ENCODE measurements at places on chromosomes 5 and 9.

GRCh38 chr5:21678526-21678925 is 1174.6 kb downstream of the CDH12 start:
- DNase-seq, result no peak

DNA sequence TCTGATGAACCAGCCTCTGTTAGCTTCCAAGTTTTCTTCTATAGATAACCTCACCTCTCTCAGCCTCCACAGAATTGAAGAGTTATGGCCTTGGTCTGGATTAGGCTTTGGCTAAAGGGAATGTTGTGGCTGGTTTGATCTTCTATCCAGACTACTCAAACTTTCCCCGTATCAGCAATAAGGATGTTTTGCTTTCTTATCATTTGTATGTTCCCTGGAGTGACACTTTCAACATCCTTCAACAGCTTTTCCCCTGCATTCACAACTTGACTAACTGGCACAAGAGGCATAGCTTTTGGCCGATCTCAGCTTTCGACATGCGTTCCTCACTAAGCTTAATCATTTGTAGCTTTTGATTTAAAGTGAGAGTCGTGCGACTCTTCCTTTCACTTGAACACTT is 28.1 kb upstream of the GNE start:
- DNase-seq, result no peak

DNA sequence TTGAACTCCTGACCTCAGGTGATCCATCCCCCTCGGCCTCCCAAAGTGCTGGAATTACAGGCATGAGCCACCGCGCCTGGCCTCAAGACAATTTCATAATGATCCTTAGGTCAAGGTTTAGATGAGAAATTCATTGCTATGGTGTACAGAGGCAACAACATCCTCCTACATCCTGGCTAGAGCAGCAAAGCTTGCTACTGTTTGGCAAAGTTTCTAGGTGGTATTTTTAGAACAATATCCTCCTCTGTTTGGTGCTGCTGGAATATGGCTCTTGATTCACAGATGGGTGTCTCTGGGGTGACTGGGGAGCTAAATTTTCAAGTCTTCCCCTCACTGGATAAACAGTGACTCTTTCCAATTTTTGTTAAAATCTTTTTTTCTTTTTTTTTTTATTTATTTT is 30.6 kb downstream of the CRHBP start:
- DNase-seq, result no peak

DNA sequence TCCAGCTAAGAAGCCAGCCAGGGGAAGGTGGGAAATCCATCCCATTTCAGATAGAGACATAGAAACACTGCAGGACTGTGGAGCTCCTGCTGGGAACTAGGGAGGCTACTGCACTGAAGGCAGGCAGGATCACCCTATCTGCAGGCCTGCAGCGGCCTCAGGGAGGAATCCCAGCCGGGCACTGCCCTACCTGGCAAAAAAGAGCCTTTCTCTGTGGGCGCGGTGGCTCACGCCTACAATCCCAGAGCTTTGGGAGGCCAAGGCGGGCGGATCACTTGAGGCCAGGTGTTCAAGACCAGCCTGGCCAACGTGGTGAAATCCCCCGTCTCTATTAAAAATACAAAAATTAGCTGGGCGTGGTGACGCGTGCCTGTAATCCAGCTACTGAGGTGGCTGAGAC is 71.4 kb upstream of the PHYKPL start:
- DNase-seq, result no peak

DNA sequence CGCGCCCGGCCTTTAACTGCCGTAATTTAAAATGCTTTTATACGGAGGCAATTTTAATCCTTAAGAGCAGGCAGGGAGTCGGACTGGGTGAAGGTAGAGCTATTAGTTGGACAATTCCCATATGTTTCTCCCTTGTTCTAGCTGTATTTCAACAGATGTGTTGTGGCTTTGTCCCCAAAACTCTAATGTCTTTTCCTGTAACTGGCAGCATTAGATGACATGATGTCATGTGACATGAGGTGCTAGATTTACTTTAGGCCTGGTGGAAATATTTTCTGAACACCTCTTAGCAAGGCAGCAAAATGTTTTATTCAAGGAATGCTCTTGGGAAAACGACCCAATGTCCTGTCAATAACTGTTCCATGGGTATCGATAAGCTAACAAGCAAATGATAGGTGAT is 8.5 kb downstream of the MYO10 start:
- DNase-seq, result no peak

GRCh38 chr9:81848472-81848871 is 79.8 kb upstream of the SPATA31D4 start:
- DNase-seq, result peak; percentile 31

- no peak for DNase-seq
Observed at GRCh38 chr9:136487672-136488071, 4.8 kb upstream of the SEC16A start.

GRCh38 chr5:150345716-150346115 is 11.8 kb upstream of the TCOF1 start:
- peak; percentile 24 for DNase-seq

DNA sequence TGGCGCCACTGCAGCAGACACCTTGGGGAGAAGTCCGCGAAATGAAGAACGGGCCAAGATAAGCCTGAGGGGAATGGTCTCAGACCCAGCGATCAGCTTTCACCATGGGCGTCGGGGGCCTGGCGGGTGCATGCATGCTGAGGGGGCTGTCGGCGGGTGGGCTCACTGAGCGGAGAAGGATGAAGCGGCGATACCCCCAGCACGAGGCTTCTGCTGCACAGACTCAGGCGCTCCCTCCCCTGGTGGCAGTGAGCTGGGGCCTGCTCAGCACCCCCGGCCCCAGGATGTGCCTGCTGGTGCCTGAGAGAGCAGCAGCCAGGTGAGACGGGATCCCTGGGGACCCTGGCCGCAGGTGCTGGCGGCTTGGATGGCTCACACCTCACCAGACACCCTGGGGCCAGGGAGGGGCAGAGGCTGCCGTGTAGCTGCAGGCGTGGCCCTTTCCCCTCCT is 31.2 kb downstream of the CEP72 start:
- no peak for DNase-seq

DNA sequence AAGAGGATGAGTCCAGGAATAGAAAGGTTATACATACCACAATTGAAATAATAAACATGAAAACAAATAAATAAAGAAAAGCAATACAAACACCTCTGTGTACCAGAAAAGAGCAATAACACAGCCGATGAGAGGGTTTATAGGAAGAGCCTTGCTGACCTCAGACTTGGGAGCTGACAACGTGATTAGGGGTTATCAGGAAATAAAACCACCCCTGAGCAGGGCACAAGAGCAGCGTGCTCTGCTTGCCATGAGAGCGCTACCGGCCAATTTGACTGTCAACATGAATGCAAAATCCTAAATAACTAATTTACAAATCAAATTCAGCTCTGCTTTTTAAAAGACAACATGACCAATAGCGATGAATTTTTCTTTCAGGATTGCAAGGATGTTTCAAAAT is 2.6 kb upstream of the FREM1 start:
- DNase-seq, result no peak

GRCh38 chr5:135978212-135978631 is 23.4 kb upstream of the LECT2 start:
- DNase-seq, result no peak

DNA sequence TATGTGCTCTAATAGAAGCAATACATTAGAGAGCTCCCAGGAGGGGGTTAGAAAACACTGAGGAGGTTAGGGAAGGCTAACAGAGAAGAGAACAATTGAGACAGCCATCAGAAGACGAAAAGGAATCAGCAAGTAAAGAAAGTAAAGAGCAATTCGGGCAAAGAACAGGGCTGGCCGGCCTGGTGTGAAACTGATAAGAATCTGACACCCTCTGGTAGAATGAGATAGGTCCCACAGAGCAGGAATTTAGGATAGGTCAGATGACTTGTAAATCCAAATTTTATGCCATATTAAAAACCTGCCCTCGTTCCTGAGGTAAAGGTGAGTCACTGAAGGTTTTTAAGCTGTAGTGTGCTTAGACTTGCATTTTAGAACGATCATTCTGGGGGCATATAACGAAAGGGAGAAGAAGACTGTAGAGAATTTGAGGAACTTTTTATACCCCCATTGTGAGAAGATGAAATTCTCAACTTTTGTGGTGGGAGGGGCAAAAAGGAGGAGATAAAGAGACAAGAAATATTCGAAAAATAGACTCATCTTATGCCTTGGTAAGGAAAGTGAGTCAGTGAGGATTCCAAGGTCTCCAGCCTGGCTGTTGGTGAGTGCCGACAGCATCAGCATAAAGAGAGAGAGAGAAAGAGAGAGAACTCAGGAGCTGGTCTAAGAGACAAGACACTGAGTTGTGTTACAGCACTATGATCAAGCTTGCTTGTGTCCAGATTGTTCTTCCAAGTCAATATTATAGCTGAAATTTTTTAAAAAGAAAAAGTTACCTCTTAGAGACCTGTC is 51.3 kb downstream of the TMEM167A start:
- no peak for DNase-seq

DNA sequence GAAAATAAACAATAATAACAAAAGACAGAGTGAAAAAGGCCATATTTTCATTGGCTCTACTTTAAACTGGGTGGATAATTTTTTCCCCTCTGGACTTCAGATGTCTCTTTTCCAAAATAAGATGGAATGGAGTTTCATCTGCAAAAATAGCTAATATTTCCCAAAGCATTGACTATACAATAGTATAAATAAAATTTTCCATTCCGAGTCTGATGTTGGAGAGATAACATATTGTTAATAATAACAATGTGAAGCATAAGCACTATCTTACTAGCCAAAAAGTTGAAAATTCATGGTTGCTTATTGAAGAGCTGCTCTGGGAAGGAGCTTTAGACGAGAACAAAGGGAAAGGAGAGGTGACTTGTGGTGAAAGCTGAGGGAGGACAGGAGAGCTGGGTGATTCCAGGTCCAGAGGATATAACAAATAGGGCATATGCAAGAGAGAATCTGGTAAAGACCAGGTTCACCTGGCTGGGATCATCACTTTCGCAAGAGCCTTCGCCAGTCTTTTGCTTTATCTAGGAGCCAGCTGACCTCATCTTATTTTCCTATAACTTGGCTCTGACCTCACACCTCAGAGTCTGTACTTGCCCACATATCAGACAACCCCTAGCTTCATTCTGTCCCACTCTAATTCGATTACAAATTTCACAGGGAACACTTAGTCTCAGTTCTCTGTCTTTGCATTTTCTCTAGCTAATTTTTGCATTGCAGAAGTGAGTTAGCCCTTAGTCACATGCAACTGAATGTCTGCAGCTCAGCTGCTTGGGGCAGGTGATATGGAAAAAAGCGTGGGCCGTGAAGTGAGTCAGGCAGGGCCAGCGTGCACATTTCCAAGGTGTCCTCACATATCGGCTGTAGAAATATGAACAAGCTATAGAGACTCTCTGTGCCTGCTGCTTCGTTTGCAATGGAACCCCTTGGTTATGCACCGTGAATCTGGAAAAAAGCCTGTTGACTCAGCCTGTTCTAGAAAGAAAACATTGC is 7.6 kb upstream of the ZNF474 start:
- DNase-seq, result no peak

DNA sequence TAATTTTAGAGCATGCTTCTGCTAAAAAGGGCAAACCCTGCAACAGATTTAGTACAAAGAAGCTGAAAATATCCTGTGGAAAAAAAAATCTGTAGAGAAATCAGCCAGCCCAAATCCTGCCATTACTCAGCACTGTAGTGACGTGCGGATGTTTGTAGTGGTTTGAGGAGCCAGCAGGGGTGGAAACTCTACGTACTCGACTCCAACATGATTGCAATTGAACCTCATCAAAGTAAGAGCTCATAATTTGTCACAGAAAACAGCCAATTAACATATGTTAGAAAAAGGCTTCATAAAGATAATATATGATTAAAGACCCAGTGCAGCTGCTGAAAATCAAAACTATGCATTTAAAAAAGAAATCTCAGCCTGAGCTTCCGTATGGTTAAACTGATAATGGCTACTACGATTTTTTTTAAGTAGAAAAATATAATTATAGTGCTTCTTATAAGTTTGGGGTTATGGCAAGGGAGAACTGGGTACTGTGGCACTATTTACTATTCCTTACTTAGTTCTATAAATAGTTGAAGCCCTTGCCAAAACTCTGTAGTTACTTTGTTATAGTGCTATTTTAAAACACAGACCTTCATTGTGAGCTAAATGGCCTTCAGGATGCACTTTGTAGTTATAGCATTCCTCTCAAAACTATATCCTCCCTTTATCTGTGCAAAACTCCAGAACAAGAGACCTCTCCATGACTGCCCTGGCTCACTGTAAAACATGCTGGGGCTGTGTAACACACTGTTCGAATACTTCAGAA is 49.4 kb downstream of the MEF2C start:
- DNase-seq, result no peak

DNA sequence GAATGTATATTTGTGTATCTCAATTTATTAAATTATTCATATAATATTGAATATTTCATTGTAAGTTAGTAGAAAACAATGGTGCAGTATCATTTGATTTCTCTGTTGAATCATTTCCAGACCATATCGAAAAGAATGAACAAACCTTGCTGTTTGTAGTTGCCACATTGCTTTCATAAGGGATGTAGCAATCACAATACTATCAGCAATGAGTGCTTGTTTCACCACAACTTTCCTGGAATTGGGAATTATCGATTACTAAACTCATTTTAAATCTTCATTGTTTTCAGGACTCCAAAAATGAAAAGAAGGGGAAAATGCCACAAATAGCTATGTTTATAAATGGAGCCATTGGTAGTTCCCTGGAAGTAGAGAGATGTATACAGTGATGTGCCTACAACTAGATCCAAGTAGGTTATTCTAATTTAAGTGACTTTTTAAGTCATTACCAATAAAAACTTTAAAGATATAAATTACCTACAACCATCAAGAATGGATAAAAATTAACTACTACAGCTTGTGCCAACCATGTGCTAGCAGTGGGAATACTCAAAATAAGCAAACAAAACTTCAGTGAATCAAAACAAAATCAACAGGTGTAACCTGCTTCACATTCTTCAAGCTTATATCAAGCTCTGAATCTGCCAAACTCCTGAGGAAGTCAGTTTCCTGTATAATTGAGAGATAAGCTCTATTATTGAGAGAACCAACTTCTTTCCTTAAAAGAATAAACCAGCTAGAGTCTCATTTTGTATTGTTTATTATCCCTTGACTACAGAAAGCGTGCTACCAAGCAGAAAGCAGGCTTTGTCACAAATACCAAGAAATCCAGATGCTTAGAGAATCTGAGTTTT is 358.6 kb downstream of the ADGRV1 start:
- DNase-seq, result no peak

DNA sequence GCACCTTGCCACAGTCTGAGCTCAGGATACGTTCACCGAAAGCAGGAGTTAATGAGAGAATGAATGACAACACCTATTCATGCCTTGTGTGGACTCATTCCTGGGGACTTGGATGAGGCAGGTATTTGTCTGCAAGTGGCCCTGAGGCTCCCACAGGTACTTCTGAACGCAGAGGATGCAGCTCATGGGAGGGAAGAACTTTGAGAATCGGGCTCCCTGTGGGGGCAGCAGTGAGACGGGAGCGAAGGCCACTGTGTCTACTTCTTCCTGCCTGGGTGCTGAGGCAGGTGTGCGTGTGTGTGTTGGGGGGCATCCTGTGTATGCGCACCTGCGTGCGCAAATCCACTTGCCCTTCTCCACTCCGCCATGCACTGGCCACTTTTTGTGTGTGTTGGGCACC is 42.2 kb downstream of the PTPN3 start:
- DNase-seq, result no peak

- no peak for DNase-seq
Observed at GRCh38 chr5:87535706-87536105, 123.0 kb upstream of the CCNH start.
